ENCODE measurements at places on chromosomes 4 and X.

GRCh38 chr4:3396600-3396999 is 45.2 kb upstream of the HGFAC start:
- DNase-seq: no peak

DNA sequence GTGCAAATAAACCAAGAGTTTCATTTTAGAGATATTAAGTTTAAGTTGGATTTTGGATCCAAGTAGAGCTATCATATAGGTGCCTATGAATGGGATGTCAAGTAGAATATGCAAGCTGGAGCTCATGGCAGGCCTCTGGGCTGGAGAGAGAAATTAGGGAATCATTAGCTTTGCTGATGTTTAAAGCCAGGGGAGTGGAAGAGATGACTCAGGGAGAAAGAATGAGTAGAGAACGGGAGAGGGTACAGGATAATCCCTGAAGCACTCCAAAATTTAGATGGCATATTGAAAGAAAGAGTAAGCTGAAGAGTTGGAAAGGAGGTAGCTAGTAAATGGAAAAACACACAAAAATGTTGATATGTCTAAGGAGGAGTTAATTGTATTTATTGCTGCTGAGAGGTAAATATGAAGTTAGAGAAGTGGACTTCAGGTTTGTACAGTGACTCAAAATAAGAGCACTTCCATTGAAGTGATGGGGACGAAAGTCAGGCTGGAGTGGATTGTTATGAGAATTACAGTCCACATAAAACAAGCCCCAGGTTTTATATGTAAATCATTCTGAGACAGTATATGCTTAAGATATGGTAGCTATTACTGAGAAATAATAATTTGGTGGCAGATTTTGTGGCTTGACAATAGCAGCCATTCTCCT is 72.5 kb upstream of the GRXCR1 start:
- no peak for DNase-seq

DNA sequence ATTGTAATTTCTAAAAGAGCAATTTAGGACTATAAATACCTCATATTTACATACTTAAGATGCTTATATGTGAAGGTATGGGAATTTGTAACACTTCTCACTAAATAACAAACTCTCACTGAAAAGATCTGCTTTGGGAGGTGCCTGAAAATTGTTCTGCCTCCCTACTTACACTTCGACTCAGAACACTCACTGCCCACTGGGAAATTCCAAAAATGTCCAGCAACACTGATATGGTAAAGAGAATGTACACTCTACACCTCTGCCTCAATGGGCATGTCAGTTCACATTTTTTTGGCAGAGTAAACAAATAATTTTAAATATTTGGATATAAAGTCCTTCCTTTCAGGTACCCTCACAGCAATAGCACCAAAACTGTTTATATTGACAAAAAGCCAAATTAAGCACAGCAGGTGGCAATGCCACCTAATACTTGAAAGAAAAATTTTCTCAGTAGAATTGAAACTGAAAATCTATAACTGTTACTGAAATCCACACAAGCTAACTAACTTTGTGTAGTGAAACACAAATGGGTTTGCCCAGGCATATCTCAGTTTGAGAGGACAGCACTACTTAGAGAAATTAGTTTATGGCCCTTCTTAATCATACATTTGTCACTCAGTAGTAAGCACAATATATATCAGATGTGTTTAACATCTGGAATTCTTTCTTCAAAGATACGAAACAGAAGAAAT is 67.1 kb downstream of the PRDM5 start:
- no peak for DNase-seq

DNA sequence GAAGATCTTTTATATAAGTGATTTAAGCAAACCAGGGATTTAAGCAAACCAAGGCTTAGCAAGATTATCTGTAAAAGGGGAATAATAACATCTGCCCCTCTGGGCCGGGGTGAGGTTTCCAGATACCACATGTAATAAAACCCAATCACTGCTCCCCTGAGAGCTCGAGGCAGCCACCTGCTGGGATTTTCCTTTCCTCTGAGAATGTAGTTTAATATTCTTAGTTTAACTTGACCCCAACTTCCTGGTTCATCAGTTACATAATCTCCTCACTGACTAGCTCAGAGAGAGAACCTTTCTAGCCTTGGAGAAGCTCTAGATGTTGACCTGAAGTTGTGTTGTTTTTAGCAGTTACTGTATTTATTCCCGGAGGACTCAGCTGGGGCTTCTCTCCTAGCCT is 322.4 kb downstream of the ARHGAP10 start:
- DNase-seq: no peak

- DNase-seq: no peak
Measured at GRCh38 chr4:165379678-165380064, 863 bp downstream of the CPE start.

DNA sequence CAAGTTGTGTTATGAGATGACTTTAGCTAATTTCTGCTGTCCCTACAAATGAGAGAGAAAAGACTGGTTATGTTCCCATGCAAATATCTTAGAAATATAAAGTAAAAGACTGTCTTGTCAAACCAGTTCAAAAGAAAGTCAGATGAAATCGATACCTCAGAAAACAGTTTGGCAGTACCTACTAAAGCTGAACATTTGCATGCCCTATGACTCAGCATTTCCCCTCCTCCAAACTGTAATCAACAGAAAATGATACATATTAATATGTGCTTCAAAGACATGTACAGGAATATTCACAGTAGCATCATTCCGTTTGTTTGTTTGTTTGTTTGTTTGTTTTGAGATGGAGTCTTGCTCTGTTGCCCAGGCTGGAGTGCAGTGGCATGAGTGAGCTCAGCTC is 90.3 kb downstream of the ARX start:
- DNase-seq: no peak

DNA sequence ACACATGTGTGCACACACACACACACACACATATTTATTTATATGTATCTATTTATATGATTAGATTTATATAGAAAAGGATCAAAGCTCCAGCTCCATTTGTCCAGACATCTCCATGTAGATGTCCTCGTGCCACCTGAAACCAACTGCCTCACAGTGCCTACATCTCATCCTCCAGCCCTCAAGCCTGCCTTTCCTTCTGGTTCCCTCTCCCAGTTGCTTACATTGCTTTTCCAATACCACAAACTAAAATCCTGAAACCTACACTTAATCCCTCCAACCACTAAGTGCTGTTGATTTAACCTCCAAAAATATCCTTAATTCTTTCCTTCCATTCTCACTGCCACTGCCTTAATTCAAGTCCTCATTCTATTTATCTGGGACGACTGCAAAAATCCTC is 51.4 kb downstream of the STBD1 start:
- DNase-seq: no peak

- no peak for DNase-seq
Measured at GRCh38 chr4:88854481-88854880, 156.9 kb upstream of the NAP1L5 start.

GRCh38 chrX:103535206-103535605 is 15.9 kb upstream of the RAB40A start:
- no peak for DNase-seq

DNA sequence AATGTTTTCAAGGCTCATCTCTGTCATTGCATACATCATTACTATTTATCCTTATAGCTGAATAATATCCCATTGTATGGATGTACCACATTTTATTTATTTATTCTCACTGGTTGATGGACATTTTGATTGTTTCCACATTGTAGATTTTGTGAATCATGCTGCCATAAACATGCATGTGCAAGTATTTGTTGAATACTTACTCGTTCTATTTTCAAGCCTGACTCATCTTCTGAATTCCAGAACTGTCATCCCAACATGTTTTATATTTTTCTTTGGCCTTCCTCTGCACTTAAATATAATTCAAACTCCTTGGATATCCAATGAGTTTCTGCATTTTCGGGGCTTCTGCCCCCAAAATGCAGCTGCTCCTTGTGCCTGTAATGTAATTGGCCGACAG is 77.6 kb downstream of the MXRA5 start:
- DNase-seq: no peak

DNA sequence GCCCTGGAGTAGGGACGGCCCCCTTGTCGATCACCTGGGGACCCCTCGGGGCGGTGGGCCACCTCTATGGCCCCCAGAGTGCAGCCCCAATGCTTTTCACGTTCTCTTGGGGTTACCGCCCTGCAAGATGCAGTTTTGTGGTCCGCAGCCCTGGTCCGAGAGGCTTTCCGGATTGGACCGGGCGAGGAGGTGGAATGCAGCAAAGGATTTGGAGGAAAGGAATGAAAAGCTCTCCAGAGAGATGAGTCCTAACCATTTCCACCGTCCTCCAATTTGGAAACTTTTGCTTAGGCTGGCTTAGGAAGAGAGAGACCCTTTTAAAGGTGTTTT is 601 bp downstream of the SLC25A43 start:
- no peak for DNase-seq

- DNase-seq: no peak
Measured at GRCh38 chrX:42821803-42822443, 44.0 kb upstream of the PPP1R2C start.

GRCh38 chr4:74391890-74392475 is 27.0 kb downstream of the EREG start:
- no peak for DNase-seq

DNA sequence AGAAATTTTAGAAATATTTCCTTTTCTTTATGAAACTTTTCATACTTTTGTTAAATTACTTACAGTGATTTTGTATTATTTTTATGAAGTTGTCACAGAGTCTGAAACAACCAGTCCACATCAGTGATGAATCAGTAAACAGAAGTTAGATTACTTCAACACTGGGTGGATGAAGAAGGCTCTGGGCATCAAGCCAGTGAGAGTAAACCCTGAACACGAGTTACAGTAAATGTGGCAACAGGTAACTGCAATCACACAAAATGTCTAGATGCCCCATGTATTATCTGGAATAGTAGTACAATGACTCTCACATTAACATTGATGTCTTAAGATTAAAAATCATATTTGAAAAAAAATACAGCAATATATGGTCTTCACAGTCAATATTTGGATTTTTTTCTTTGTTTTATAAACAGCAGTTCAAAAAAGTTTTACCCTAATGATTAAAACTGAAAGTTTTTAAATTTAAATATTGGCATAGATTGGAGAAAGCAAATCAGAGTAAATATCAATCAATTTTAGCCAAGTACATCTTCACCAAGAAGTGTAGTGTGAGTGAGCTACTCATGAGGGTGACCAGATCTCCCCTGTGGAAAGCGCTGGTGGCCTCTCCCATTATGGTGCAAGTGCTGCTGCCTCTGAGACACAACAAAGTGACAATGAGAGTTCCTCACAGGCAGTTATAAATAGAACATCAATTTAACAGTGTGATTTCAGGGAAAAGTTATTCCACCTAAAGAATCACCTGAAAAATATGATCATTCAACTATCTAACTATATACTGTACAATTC is 63.2 kb upstream of the UGT2B7 start:
- no peak for DNase-seq

DNA sequence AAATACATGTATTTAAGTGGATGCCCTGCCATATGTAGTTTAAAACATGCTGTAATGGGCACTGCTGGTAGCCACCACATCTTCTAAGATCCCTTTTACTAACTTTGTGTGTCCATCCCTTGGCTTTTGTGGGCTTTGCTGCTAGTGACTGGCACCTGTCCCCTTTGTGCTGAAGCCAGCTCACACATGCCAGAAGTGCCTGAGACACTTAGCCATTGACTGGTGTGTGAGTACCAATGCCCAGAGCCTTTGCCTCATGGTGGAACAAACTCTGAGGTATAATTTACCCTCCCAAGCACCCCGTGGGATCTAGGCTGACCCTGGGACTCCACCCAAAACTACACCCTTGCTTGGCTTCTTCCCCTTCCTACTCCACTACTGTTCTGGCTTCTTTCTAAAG is 33.0 kb downstream of the ARHGAP6 start:
- DNase-seq: no peak

- DNase-seq: no peak
Measured at GRCh38 chr4:145043306-145043705, 54.7 kb downstream of the ANAPC10 start.

All from NCI-H774 (cell line).